Thyroid gland (tissue), 4 donors: ENCODE measurements at places on chromosomes 12 and 14.

- DNase-seq, result no peak
These were observed 52.9 kb upstream of the OXA1L start for GRCh38 chr14:22713631-22713950.

- DNase-seq, result no peak
These were observed 71.9 kb downstream of the C12orf75 start for GRCh38 chr12:105402366-105402765.

- DNase-seq, result no peak
These were observed 35.0 kb upstream of the NAV3 start for GRCh38 chr12:77795699-77796098.

DNA sequence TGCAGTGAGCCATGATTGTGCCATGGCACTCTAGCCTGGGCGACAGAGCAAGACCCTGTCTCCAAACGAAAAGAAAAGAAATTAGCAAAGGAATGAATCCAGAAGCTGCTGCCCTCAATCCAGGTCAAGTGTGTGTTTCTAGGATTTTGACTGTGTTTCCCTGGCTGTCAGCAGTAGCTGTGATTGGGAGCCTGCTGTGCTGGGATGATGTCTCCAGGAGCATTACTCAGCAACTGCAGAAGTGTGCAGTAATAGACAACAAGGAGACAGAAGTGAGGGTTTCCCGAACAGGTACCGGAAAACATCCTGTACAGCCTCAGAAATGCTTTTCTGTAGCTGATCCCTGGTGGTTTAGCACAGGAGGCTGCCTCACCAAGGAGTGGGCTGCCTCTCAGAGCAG lies 492.5 kb downstream of the FUT8 start:
- DNase-seq, result no peak

- DNase-seq, result no peak
These were observed 255.9 kb upstream of the KITLG start for GRCh38 chr12:88836156-88836555.

- no peak for DNase-seq
These were observed 38.6 kb upstream of the NRXN3 start for GRCh38 chr14:78131616-78132015.

GRCh38 chr12:110538869-110539622 lies 36.9 kb downstream of the RAD9B start:
- no peak for DNase-seq

DNA sequence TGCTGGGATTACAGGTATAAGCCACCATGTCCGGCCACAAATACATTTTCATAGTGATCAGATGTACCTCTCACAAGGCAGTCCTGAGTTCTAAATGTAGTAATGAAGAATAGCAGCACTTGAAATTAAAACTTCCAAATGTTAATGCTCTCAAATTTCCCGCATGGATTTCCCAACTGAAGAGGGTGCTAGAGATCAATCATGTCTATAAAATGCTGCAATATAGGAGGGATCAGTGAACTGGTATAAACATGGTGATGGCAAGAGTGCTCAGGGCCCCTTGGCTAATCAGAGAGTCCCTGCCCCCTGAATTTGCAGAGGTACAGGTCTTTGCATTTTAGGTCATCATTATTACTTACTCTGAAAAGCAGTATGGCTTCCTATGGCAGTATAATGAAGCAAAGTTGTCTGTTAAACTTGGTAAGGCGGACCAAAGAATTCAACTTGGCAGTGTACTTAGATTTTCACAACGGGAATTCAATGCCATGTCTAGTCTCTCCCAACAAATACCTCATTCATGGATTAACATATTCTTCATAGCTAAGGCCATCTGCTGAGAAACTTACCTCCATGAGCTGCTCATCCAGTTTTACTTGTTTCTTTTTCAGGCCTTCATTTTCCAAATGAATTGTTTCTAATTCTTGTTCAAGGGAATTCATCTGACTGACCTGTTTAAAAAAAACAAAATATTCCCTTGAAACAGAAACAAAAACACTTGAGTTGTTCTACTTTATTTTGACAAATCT lies 67.0 kb upstream of the SAV1 start:
- DNase-seq, result no peak

DNA sequence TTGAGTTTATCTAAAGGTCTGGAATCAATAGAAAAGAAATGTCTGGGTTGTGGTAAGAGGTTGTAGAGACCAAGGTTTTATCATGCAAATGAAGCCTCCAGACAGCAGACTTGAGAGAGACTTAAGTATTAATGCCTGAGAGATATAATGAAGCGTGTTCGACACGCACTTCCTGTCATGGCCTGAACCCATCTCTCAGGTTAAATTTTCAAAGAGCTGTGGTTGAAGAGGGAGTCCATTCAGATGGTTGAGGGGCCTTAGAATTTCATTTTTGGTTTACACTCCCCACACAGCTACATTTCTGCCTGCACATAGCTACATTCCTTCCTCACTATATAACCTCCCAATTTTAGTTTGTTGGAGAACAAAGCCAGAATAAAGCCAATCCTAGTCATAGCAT lies 10.1 kb upstream of the CLEC12A start:
- DNase-seq, result no peak

- no peak for DNase-seq
These were observed 87.6 kb downstream of the SYNE2 start for GRCh38 chr14:63940387-63940786.

GRCh38 chr14:92693998-92694795 lies 54.2 kb downstream of the LGMN start:
- DNase-seq, result peak; percentile 81

DNA sequence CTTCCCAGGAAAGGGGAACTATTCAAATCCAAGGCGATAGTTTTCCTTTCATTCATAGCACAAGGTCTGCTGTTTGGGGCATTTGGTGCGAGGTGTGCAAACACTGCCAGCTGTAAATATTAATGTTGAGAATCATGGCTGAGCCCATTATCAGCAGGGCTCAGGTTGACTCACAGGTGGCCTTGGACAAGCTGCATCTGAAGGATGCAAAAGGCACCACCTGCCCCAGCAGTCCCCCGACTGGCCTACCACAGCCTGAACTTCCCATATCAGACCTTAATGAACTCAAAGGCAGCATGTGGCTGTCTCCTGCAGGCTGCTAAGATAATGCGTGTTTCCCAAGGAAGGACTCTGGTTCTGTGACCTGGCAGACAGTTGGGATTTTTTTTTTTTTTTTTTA lies 93.3 kb upstream of the MAP1LC3B2 start:
- DNase-seq, result no peak

DNA sequence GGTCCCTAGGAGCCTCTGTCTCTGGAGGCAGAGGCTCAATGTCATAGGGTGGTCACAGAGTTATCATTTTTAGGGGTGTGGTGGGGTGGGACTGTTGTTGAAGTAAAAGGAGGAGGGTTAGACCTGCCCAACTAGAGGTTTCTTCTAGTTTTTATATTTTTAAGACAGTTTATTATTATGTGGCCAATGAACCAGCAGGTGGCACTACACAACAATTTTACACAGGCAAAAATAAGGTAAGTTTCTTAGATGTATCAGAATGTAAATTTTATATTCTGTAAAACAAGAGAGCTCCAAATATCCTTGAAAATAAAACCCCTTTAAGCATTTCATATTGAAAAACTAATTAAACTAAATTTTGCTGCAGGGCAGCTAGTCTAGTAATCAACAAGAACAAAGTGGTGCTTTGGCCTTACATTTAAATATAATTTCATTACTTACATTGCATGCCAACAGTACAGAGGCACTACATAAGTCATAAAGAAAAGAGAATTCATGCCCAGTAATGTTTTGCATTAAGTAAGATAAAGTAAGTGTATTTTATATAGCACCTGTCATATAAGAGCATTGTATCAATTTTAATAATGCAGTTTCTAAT lies 22.2 kb upstream of the OVCH1 start:
- peak; percentile 13 for DNase-seq

DNA sequence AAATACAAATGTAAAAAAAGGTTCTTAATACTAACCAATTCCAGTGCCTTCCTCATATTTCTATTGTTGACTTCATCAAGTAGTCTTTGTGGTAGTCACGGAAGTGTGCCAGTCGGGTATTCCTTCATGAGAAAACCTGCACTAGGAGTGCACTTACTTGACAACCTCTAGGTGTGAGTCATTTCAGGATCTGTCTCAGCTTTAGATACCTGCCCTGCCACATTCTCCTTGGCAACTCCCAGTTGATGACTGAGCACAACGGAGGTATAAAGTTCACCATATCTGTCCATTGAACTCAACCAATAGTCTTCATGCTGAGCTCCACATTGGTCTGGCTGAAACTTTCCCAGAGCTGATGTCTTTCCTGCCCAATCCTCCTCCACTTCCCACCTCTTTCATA lies 215.7 kb downstream of the SYT10 start:
- DNase-seq, result no peak

- no peak for DNase-seq
These were observed 34.3 kb downstream of the CCNK start for GRCh38 chr14:99515301-99516155.

DNA sequence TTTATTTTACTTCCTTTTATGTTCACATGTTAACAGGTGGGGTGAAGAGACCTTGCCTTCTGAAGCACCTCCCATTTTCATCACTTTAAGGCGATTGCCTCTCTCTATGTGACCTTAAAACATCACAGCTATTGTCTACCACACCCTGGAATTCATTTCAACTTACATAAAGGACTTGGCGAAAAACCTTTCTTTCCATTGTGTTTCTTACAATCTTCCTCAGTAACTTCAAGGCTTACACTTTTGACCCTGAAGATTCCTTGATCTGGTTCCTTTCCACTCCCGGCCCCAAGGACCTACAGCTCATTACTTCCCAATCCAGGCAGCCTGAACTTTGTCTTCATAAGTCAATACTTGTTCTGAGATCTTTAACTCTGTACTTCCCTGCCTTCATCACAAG lies 443.3 kb downstream of the ADAMTS20 start:
- no peak for DNase-seq

DNA sequence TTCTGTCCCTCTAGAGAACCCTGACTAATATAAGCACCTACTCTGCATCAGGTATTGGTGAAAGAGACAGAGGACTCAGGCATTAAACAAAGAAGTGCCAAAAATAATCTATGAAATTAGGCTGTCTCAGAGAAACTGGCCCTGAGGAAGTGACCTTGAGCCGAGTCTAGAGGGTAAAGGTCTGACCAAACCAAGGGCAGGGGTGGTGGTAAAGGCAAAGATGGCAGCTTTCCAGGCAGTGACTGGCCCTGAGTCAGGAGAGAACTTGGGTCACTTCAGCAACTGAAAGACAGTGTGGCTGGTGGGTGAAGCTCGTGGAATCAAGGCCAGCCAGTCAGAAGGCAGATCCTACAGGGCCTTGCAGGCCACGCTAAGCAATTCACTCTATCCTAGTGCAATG lies 30.6 kb downstream of the CDKL1 start:
- DNase-seq, result no peak

GRCh38 chr14:53872681-53873089 lies 83.9 kb downstream of the BMP4 start:
- no peak for DNase-seq

- DNase-seq, result peak; percentile 90
These were observed 32.5 kb upstream of the PLEKHG6 start for GRCh38 chr12:6277982-6278438.

- no peak for DNase-seq
These were observed 30.7 kb downstream of the GRIP1 start for GRCh38 chr12:66648033-66648735.

- DNase-seq, result no peak
These were observed 38.2 kb downstream of the XRCC3 start for GRCh38 chr14:103676881-103677675.

GRCh38 chr12:79128956-79129355 lies 264.4 kb downstream of the SYT1 start:
- no peak for DNase-seq

DNA sequence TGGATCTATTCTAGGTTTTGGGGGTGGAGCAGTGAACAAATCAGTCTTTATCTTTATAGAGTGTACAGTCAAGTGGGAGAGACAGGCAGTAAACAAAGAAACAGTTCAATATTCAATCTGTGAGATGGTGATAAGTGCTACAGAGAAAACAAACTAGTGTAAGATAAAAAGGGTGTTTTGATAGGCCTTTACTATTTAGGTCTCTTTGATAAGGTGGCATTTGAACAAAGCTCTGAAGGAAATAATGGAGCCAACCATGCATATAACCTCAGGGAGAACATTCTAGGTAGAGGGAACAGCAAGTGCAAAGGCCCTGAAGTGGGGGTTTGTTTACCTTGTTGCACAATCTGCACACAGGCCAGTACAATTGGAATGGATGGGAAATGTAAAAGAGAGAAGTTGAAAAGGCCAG lies 47.3 kb downstream of the PTPN11 start:
- DNase-seq, result no peak

GRCh38 chr14:75389679-75390078 lies 38.1 kb upstream of the JDP2 start:
- no peak for DNase-seq

DNA sequence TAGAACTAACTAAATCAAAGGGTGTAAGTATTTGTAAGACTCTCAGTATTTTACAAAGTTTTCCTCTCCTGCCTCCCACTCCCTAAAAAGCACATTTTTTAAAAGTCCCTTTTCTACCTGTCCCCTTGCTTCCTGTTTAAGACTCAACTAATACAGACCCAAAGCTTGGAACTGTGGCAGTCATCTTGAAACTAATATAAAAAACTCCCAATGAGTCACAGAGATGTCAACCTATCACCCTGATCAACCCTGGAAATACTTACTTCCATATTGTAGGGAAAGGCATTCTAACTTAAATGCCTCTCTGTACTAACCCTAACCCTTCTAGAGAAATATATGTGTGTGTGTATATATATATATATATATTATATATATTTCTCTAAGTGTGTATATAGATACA lies 184.8 kb downstream of the SPTSSA start:
- no peak for DNase-seq

- DNase-seq, result peak; percentile 27
These were observed 455.0 kb upstream of the TMEM132C start for GRCh38 chr12:127811988-127812387.

- DNase-seq, result peak; percentile 93
These were observed 82.2 kb downstream of the ADCK1 start for GRCh38 chr14:77882098-77882497.

DNA sequence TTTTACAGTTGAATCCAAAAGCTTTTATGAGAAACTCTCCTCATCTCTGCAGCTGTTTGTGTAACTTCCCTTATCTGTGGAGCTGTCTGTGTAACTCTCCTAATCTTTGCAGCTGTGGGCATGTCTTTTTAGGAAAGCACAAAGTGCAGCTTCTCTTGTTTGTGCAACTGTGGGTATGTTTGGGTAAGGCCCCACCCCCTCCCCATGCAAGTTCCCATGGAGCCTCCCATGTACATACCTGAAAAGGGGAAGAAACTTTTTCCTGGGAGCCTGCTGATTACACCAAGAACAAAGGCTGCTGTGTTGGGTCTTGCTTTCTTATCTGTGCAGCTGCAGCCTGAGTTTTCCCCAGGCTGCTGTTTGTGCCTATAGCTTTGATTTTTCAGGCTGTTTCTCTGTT lies 42.7 kb upstream of the CDKN3 start:
- DNase-seq, result no peak

- DNase-seq, result peak; percentile 48
These were observed 616.3 kb downstream of the LRFN5 start for GRCh38 chr14:42222924-42223471.

- no peak for DNase-seq
These were observed 47.9 kb upstream of the ATF7IP start for GRCh38 chr12:14317362-14318146.

GRCh38 chr14:76574416-76575095 lies 186.7 kb upstream of the VASH1 start:
- DNase-seq, result peak; percentile 32

GRCh38 chr14:69816216-69816615 lies 19.2 kb upstream of the SLC10A1 start:
- DNase-seq, result no peak
